Testis (tissue), 5 donors: ENCODE measurements at places on chromosomes 1 and 21.

GRCh38 chr21:29321932-29322928 lies 23.5 kb downstream of the BACH1 start:
- DNase-seq = no peak
- H3K27me3 ChIP-seq = no peaks in the 10 kb centered on the region
- no peaks in the 10 kb centered on the region for H3K36me3 ChIP-seq
- H3K27ac ChIP-seq = no peak overlapping the region
- no peak overlapping the region for H3K4me3 ChIP-seq

GRCh38 chr1:226611301-226611700 lies 62.7 kb downstream of the STUM start:
- H3K4me1 ChIP-seq = peaks cover 10% of the 10 kb centered on the region
- H3K27me3 ChIP-seq = no peaks in the 10 kb centered on the region
- no peak overlapping the region for H3K4me3 ChIP-seq
- H3K27ac ChIP-seq = no peak overlapping the region
- no peak for DNase-seq
- H3K36me3 ChIP-seq = no peaks in the 10 kb centered on the region

GRCh38 chr1:91036894-91037829 lies 15.3 kb upstream of the ZNF644 start:
- no peaks in the 10 kb centered on the region for H3K27me3 ChIP-seq
- DNase-seq = no peak
- H3K4me1 ChIP-seq = no peaks in the 10 kb centered on the region
- no peaks in the 10 kb centered on the region for H3K36me3 ChIP-seq
- no peak overlapping the region for H3K4me3 ChIP-seq
- no peak overlapping the region for H3K27ac ChIP-seq

GRCh38 chr21:44420416-44421205 lies 34.7 kb upstream of the LRRC3 start:
- H3K27me3 ChIP-seq = no peaks in the 10 kb centered on the region
- H3K4me3 ChIP-seq = no peak overlapping the region
- H3K27ac ChIP-seq = no peak overlapping the region
- no peaks in the 10 kb centered on the region for H3K4me1 ChIP-seq
- H3K36me3 ChIP-seq = no peaks in the 10 kb centered on the region
- no peak for DNase-seq

DNA sequence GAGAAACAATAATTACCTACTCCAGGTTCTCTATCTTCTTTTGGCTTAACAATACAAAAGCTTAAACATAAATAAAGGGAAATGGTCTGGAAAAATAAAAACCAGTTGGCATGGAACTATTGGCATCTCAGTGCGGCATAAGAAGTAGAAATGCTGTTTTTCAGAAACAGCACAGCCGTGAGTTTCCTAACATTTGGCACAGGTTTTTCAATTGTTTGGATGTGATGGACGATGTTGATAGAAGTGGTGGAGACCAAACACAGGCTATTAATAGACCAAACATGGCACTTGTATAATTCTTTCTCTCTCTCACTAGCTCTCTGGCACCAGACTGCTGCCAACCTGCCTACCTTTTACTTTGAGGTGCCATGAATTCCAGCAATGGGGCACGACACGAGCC lies 36.2 kb downstream of the KCNN3 start:
- DNase-seq = no peak
- H3K36me3 ChIP-seq = no peaks in the 10 kb centered on the region
- no peaks in the 10 kb centered on the region for H3K27me3 ChIP-seq
- H3K27ac ChIP-seq = no peak overlapping the region
- no peak overlapping the region for H3K4me3 ChIP-seq
